Epithelial cell of umbilical artery (primary cell): ENCODE measurements at places on chromosomes 7 and 10. TPM values are rescaled to one million over a fixed set of nuclear protein-coding genes. Genes with fewer than 3 reads are reported as not detected.

The ARHGEF35 gene
- 0.32 and 0.91 TPM in 2 replicates for total RNA-seq

The METTL27 gene
- 0.97 and 1.7 TPM in 2 replicates for total RNA-seq

The RTKN2 gene
- 1.2 and 1.3 TPM in 2 replicates for total RNA-seq

The CLRN3 gene
- not detected in 2 replicates for total RNA-seq

The FAM25G gene
- total RNA-seq = not detected in 2 replicates

The FGFR2 gene
- total RNA-seq = 0.30 and 0.32 TPM in 2 replicates

The NCF1 gene
- not detected in 2 replicates for total RNA-seq

The CYP3A4 gene
- total RNA-seq = not detected in 2 replicates

The RSPH10B gene
- total RNA-seq = 0.15 TPM in 1 of 2 replicates, not detected in the other

The PSD gene
- under 0.01 and 0.46 TPM in 2 replicates for total RNA-seq

The OSBPL3 gene
- 17.2 and 23.9 TPM in 2 replicates for total RNA-seq

The MYPN gene
- not detected in 2 replicates for total RNA-seq

The CCL26 gene
- not detected in 2 replicates for total RNA-seq

The ZNF92 gene
- total RNA-seq = 6.1 and 13.6 TPM in 2 replicates

The CPA2 gene
- total RNA-seq = not detected in 2 replicates

The MLXIPL gene
- not detected in 2 replicates for total RNA-seq

The CISD1 gene
- 49.4 and 64.6 TPM in 2 replicates for total RNA-seq

The COBL gene
- not detected in 2 replicates for total RNA-seq

The THSD7A gene
- total RNA-seq = 14.3 and 15.5 TPM in 2 replicates

The HERC4 gene
- total RNA-seq = 34.8 and 62.9 TPM in 2 replicates

The DRGX gene
- not detected in 2 replicates for total RNA-seq
